Stimulated activated CD8-positive, alpha-beta memory T cell treated with anti-CD3 and anti-CD28 coated beads, Interleukin-2, amount 100 ng/mL, for 1 hour (primary cell): ENCODE measurements at places on chromosomes 2 and 18.

DNA sequence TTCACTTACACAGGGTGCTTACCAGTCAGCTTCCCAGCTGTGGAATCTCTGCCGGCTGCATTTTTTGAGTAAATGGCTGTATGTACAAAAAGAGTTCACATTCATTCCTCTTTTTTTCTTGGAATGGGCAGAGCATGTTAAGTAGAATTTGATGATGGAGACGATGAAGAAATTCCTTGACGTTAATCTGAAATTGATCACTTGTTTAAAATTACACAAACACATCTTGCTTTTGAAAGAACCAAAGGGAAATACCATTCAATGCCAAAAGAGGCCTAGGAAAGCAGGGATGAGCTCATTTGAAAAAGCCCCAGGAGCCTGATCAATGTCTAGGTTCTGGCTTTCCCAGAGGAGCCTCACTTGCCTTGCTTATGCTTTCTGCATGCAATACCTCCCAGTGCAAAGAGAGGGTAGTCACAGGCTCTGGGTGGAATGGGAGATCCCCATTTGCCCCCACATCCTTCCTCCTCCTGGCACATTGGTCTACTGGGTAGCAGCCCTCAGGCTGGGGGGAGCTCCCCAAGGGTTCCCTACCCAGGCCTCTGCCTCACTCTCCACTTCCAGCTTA, 12.3 kb upstream of the SMAD7 start:
- DNase-seq: no peak

DNA sequence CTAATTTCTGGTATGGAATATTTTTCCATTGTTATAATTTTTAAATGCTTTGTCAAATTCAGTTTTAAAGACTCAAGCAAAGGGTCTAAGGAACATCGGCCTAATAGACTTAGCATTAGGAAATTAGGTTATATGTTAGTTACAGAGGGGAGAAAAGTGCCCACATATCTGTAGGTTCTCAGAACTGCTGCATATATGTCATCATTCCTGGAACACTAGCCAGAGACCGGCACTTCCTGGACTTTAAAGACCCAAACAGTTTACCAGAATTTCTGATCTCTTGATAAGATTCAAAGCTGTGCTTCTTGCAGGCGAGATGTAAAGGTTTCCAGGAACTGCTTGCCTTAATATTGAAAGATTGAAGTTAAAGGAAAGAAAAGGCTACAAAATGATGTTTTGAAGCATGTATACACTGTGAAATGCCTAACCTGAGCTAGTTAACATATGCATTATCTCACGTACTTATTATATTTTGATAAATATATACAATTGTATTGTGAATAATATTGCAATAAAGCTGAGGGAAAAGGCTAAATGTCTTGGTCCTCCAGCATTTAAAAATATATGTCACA, 993.6 kb downstream of the LRP1B start:
- no peak for DNase-seq

- no peak for DNase-seq
Measured at GRCh38 chr2:134393075-134393461, 139.2 kb downstream of the MGAT5 start.

- no peak for DNase-seq
Measured at GRCh38 chr18:5747678-5748077, 147.6 kb downstream of the TMEM200C start.

DNA sequence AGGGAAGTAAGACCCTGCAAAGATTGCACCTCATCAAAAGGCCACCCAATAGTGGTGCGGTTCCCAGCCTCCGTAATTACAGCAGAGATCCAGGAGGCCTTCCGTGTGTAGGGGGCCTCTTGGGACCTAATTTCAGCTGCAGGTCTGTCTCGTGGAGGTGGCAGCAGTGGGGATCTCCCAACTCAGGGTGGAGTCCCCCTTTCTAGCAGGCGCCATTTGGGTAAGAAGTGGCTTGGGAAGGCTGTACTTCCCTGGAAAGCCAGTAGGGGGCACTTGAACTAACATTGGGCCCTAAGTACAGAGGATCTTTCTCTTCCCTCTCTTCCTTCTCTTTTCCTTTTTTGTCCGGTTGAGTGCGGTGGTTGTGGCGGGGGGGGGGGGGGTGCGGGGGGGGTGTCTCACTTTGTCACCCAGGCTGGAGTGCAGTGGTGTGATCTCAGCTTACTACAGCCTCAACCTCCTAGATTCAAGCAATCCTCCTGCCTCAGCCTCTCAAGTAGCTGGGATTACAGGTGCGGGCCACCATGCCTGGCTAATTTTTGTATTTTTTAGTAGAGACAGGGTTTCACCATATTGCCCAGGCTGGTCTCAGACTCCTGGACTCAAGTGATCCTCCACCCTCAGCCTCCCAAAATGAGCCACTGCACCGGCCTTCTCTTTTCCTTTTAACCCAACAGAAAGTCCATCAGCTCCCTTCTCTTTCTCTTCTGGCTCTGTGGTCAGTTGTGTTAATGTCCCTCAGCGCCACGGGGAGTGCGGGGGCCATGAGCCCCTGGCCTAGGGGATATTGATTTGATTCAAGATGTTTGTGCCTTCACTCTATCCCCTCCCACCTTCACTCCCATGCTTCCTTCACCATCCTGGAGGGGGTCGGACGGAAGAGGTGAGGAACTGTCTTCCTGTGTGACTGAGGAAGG, 32.0 kb downstream of the CENPO start:
- DNase-seq: no peak

GRCh38 chr2:171578127-171578803, 56.0 kb downstream of the CYBRD1 start:
- DNase-seq: no peak

GRCh38 chr2:41691561-41691960, 356.3 kb upstream of the PKDCC start:
- DNase-seq: no peak

DNA sequence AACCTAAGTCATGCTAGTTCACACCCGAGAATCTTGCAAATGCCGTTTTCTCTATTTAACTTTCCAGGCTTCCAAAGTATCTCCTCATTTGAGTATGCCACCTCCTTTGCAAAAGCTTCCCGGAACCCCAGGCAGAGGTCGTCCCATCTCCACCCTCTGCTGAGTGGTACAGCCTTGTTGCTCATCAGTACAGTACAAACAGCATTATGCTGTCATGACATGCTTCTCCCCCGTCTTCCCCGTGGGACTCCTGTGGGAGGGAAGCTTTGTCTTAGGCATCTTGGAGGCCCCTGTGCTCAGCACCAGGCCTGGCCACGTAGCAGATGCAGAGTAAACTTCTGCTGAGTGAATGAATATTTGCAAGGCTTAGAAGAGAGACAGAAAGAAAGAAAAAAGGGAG, 102.7 kb downstream of the CDCA7 start:
- no peak for DNase-seq
